HT1080 (cell line): ENCODE measurements at places on chromosomes 1 and 21.

GRCh38 chr1:198337886-198338285, 181.1 kb downstream of the NEK7 start:
- no peak for DNase-seq

- DNase-seq: peak; percentile 15
Observed at GRCh38 chr1:152127673-152128072, 12.4 kb upstream of the TCHH start.

DNA sequence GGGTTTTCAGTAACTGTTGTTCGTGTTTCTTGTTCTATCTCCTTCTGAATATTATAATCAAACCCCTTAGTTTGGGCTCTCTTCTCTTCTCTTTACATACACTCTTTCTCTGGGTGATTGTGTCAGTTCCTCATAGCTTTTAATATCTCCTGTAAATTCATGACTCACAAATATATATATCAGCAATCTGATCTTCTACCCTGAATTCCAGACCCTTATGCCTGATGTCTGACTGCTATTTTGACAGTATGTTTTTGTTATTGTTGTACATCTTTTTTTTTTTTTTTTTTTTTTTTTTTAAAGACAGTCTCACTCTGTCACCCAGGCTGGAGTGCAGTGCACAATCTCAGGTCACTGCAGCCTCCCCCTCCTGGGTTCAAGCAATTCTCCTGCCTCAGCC, 70.8 kb upstream of the MPC2 start:
- DNase-seq: no peak

DNA sequence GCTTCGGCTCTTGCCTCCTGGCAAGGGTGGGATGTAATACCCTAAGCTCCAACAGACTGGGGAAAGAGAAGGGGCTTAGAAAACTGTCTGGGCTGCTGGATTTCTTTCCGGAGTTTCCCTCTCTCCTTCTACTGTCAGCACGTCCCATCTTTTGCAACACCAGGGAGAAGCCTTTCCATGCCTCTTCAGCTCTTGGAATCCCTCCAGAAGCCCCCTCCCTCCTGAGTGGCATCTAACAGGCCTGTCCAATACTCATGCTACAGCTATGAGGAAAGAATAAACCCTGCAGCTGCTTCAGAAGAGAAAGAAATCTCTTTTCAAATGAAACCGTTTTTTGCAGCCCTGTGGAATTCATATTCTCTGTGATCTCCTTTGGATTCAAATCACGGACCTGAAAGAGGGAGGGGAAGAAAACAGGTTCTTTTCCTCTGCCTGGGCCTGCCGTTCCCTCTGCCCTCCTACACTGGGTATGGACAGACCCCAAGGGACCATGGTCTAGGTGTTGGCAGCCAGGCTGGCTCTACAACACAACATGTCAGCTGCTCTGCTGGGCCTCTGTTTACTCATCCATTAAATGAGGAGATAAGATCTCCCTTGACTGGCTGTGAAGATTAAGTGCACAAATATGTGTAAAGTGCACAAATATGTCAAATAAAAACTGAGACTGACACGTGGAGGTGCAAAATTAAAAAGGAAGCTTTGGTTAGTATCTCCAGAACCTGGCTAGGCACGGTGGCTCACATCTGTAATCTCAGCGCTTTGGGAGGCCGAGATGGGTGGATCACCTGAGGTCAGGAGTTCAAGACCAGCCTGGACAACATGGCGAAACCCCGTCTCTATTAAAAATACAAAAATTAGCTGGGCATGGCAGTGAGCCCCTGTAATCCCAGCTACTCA, 6.0 kb upstream of the CAPN2 start:
- peak; percentile 83 for DNase-seq

- DNase-seq: no peak
Observed at GRCh38 chr1:211236633-211237320, 22.4 kb upstream of the RCOR3 start.

- DNase-seq: no peak
Observed at GRCh38 chr1:155107309-155108264, 20.1 kb upstream of the EFNA1 start.

DNA sequence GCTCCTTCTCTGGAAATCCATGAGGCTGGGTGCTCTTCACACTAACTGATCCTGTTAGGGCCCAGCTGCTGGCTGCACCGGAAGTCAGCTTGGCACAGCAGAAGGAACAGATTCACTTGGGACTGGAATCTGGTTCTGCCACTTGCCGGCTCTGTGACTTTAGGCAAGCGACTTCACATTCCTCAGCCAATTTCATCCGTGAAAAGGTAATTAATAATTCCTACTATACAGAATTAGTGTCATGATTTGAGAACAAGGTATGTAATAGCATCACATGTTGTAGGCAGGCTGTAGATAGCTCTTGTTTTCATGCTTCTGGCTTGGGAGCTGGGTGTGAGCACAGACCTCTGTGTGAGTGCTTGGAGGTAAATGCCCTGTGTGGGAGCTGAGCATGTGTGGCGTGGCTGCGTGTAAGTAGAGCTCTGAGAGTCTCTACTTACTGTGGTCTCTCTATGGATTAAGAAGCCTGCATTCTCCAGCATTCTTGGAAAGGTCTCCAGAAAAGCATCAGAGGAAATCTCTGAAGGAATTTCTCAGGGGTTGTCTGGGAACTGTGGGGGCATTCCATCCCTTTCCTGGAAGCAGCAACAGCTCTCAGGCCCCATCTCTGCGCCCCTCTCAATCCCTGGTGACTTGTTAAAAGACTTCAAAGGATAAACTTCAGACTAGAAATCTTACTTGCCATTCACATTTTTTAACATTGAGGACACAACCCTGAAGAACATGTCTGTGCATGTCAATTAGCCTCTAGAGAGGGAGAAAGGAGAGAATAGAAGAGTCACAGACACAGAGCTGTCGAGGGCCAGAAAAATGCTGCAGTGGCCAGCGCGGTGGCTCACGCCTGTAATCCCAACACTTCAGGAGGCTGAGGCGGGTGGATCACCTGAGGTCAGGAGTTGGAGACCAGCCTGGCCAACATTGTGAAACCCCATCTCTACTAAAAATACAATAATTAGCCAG, 47.7 kb upstream of the PPM1J start:
- no peak for DNase-seq

- no peak for DNase-seq
Observed at GRCh38 chr1:208300084-208300770, 56.0 kb upstream of the PLXNA2 start.

GRCh38 chr21:45085700-45086099, 11.3 kb downstream of the ADARB1 start:
- no peak for DNase-seq

- no peak for DNase-seq
Observed at GRCh38 chr21:28025111-28025510, 967.6 kb downstream of the LTN1 start.

- DNase-seq: no peak
Observed at GRCh38 chr1:174296309-174296708, 137.0 kb downstream of the RABGAP1L start.

- no peak for DNase-seq
Observed at GRCh38 chr1:8456991-8457390, 139.1 kb downstream of the SLC45A1 start.

DNA sequence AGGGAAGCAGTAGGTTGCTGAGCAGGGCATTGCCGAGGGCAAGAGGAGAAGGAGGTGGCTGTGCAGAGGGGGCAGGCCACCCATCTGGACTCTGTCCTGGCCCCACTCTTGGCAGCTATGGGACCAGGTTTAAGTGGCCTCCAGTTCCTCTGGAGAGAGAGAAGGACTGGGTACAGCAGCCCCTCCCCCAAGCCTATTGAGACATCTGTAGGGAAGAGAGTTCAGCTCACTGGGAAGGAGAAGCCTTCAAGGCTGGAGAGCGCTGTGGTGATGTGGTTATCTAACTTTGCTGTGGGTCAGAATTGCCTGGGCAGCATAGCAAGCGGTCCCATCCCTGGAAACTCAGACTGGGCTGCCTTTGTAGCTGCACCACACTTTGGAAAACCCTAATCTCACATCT, 93.9 kb downstream of the KCNJ15 start:
- no peak for DNase-seq

- peak; percentile 36 for DNase-seq
Observed at GRCh38 chr1:84390226-84390625, 8.1 kb upstream of the DNASE2B start.

GRCh38 chr1:57632401-57632800, 208.5 kb upstream of the DAB1 start:
- peak; percentile 74 for DNase-seq

DNA sequence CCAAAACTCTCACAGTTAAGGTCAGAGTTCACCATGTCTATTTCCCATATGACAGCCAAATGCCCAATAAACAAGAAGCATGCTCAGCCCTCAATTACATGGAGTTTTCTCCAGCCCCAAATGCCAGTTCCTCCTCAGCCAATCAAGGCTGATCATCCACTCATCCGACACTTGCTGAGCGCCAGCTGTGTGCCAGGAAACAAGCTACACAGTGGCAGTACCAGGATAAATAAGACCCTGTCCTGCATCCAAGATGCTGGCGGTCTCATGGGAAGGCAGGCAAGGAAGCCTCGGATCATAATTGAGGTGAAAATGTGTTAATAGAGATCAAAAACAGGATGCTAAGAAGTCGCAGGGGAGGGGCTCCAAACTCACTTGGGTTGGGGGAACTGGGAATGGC, 7.7 kb downstream of the ZBTB17 start:
- no peak for DNase-seq

DNA sequence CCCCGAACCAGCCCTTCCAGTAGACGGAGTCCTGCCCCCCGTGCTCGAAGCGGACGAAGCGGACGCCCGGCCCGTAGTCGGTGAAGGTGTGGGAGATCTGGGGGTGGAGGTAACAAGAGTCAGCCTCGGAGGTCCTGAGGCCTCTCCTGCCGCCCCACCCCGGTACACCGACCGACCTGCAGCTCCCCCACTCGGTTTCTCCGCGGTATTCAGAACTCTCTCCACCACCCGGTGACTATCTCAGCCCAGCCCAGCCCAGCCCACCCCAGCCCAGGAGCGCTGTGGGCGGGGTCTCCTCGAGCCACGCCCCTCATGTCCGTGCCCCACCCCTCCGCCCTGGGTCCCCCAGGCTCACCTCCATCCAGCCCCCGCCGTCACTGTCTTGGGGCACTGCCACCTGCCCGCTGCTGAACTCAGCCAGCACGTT, 5.5 kb downstream of the FBXO2 start:
- no peak for DNase-seq

GRCh38 chr1:25952841-25953401, 44.9 kb downstream of the PAFAH2 start:
- DNase-seq: no peak

- DNase-seq: no peak
Observed at GRCh38 chr1:51955797-51956527, 34.5 kb downstream of the RAB3B start.

GRCh38 chr1:226736908-226737818, 1.9 kb downstream of the ITPKB start:
- DNase-seq: no peak

DNA sequence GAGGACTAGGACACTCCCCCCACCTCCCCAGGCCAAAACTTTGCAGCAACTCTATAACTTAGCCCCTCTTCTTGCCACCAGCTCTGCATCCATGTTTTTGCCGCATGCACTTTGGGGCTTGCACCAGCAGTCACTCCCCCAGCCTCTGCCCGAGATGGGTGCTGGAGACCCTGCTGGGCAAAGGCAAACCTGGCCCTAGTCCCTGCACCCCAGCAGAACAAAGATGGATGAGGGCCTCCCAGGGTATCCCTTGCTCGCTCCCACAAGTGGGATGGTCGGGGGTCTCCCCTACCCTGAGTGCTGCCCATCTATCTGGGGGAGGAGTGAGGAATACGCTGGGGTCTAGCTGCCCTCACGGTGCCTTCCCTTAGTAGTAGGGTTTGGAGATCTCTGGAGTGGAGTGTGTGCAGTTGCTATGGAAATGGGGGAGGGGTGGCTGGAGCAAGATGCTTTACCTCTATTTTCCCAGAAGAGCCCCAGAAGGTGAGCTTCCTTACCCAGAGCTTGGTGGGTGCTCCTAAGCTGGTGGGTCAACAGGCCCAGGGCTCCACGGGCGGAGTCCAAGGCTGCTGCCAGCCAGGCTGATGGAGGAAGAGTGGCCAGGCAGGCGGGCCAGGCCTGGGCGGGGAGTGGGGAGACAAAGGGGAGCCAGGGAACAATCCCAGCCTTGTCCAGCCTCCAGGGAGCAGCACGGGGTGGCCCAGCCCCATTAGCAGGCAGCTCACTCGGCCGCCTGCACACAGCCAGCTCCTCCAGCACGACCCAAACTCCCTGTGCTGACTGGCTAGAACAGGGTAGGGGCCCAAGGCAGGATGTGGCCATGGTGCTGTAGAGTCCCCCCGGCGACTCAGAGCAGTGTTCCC, at the start of gene PAQR6:
PAQR6 (minus strand) TSS at position 597 of the 863 bp plus-strand sequence. CDS start 1,325 bp downstream, outside the sequence.
- peak; percentile 25 for DNase-seq

DNA sequence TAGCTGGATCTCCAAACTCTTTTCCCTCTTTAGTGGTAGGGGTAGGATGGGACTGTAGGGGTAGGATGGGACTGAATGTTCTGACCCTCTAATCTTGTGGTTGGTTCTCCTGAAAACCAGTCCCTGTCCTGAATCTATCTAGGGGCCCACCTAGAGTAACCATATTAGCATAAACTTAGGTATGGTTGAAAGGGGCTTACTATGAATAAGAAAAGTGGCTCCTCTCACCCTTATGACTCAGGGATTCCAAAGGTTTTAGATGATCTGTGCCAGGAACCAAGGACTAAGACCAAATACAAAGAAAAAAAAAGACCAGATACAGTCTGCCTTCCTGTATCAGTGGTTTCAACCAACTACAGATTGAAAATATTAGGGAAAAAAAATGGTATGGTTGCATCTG, 28.9 kb downstream of the RNF2 start:
- DNase-seq: peak; percentile 39

GRCh38 chr1:248599396-248599795, 1.9 kb upstream of the OR2T10 start:
- no peak for DNase-seq

- DNase-seq: peak; percentile 11
Observed at GRCh38 chr21:31911138-31911907, 38.5 kb downstream of the HUNK start.

GRCh38 chr1:55039342-55040082, at the start of gene PCSK9:
Gene PCSK9, plus strand, starts transcription at chr1:55039548. Its CDS starts 290 bp downstream, at chr1:55039838.
- no peak for DNase-seq

GRCh38 chr1:246954126-246954525, 22.4 kb upstream of the AHCTF1 start:
- DNase-seq: no peak

- DNase-seq: no peak
Observed at GRCh38 chr1:17684810-17685209, 70.3 kb upstream of the ACTL8 start.

GRCh38 chr1:181674617-181675016, 191.3 kb downstream of the CACNA1E start:
- no peak for DNase-seq

DNA sequence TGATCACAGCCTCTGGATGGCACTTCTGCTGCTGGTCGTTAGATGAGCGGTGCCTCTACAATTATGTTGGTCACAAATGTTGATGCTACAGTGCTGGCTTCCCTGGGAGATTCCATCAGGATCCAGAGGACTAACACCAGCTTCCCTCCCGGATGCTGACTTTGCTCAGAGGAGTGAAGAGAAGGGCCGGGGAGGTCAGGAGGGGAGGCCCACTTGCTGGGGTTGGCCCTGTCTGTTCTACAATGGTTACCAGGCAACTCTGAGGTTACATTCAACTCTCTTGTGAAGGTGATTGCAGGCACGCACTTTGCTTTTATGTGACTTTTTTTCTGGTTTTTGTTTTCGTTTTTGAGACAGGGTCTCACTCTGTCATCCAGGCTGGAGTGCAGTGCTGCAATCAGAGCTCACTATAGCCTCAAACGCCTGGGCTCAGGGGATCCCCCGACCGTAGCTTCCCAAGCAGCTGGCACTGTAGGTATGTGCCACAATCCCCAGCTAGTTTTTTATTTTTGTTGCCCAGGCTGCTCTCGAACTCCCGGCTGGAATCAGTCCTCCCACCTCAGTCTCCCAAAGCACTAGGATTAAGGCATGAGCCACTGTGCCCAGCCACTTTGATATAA, 112.5 kb downstream of the ADSS2 start:
- no peak for DNase-seq

- no peak for DNase-seq
Observed at GRCh38 chr1:10848109-10848684, 51.8 kb upstream of the CASZ1 start.
